Stimulated activated CD8-positive, alpha-beta memory T cell treated with anti-CD3 and anti-CD28 coated beads, Interleukin-2, amount 100 ng/mL, for 1 hour (primary cell): ENCODE measurements at places on chromosomes 11 and 22.

DNA sequence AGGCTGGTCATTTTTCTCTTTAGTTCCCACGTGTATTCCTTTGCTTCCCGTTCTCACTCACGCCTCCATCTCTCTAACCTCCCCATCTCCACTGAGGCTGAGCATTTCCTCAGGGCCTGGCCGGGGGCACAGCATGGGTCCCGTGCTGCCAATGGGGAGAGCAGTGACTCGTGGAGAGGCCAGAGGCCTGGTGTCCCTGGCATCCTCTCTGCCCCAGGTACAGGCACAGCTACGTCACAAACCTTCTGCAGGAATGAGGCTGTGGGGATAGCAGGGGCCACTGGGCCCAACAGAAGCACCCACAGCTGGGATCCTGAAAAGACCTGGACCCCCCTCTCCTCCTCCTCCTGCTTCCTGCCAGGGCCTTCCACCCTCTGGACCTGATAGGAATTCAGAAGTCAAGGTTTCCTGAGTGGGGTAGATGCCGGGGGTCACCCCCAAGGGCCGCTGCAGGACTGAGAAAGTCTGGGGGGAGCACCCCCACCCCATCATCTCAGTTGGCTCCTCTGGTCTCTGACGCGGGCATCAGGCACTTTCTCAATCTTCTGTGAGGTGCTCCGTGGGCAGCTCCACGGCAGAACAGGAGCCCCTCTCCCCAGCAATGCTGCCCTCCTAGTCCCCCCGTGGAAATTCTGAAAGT is 11.8 kb downstream of the PNPLA5 start:
- DNase-seq = no peak

DNA sequence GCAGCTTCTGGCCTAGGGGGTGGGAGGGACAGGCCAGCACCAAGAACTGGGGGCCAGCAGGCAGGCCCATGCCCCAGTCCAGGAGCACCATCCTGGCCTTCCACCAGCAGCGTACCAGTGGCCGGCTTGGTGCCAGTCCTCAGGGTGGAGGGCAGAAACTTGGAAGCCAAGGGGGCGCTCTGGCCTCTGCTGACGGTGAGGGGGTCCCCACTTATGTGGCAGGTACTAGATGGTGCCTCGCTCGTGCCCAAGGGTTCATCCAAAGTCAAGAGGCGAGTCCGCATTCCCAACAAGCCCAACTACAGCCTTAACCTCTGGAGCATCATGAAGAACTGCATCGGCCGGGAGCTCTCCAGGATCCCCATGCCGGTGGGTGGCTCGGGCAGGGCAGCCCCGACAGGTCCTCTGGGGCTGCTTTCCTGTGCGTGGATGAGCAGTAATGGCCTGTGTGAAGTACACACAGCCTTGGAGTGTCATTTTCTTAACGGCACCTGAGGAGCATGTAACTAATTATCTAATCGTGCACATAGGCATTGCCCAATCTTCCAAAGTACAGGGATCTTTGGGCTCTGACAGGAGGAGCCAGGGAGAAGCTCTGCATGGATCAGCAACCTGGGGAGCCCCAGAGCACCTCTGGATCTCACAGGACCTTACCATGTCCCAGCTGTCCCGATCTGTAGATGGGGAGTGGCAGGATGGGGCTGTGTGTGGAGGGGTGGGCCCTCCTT is 79.1 kb downstream of the MORC2 start:
- DNase-seq = no peak

DNA sequence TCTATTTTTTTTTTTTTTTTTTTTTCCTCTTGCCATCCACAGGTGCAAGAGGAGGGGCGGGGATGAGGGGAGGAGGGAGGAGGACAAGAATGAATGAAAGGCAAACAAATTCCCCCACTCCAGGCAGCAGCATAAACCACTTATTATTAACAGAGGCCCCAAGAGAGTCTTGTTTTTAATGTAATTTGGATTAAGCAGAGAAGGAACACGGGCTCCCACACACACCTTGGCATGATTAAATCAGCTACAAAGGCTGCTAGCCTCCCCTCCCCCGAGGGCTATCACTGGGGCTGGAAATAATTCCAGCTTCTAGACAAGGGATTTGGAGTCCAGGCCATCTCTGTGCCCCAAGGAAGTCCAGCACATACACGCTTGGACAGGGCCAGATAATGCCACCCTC is 93.4 kb upstream of the DRD2 start:
- no peak for DNase-seq

DNA sequence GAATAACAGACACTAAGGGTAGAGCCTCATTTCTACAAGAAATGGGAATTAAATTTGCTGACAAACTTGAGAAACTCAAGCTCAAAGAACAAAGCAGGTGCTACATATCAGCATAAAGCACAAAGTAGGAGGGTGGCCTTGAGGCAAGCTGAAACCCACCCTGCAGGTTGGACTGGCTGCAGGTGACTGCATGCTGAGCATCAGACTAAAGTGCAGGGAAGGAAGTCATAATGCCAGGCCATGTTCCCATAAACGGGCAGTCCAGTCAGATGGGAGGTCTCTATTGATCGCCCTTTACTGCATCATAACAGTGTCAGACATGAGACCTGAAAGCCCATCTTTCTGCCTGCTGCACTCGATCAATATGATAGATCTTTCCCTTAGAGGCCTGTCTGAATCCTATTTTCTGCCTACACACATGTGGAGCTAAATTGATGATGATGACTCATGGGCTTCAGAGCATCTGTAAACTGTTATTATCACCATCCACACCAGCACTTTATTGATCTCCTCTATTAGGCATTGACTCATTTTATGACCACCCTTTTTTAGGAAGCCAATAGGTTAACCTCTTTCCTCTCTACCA is 224.5 kb upstream of the DDI1 start:
- no peak for DNase-seq

DNA sequence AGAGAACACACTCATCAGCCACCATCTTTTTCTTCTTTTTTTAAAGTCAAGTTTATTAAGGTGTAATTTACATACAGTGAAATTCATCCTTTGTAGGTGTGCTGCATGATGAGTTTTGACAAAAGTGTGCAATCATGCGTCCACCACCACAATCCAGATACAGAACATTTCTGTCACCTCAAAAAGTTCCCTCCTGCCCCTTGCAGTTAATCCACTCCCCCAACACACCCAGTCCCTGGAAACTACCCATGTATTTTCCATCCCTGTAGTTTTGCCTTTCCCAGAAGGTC is 126.7 kb downstream of the HIPK3 start:
- no peak for DNase-seq

GRCh38 chr11:17613983-17614382 is 66.9 kb downstream of the OTOG start:
- DNase-seq = no peak

- DNase-seq = no peak
These were observed at the start of gene PARVB for GRCh38 chr22:44024288-44024921. Gene PARVB, plus strand, starts transcription at chr22:44024302. Its CDS starts 38 bp downstream, at chr22:44024340.

- DNase-seq = no peak
These were observed 13.0 kb upstream of the CDC42EP2 start for GRCh38 chr11:65301491-65302329.

- DNase-seq = no peak
These were observed 552.9 kb downstream of the NTM start for GRCh38 chr11:131923309-131923708.

DNA sequence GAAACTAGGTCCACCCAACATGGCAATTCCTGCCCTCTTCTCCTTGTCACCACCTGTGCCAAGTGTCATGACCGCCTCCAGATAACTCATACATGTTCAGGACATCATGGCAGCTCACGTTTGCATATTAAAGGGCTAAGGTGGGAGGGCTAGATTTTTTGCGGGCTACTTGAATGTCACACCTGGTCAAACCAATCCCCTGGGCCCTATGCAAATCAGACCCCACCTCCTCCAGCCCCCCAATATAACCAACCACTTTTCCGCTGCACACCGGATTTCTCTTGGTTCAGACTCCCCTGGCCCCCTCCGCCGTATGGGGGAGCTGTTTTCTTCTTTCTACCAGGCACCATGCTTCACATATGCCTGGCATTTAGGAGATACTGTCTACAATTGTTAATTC is 12.6 kb downstream of the UPB1 start:
- no peak for DNase-seq
